ENCODE measurements at places on chromosomes 6 and 20.

DNA sequence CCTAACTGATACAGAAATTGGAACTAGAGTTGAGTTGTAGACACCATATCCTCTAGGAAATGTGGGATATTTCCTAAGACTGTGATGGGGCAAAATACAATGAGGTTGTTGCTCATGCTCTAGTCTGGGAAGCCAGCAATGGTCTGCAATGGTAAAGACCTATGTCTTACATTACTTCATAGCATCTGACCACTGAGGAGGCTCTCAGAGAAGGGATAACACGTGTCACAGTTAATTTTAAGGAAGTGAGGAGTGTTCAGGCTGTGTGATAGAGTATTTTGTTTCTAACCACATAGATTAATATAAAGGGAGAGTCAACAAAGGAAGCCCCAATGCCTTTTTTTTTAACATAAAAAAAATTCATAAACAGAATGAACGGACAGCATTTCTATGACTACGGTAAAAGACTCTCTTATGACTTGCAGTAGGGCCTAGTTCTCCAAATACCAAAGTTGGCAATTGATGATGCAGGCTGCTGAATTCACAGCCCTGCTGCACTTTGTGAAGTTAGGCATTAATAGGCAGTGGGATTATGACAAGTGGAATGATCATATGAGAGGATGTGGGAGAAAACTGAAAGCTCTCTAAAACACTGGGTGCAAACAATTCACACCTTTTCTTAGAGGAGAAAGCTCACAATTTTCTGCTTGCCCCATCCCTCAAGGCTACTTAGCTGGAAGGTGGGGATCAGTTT, 13.7 kb downstream of the KCNS1 start:
- DNase-seq = no peak

- DNase-seq = no peak
Observed at GRCh38 chr6:12071064-12071615, 59.0 kb downstream of the HIVEP1 start.

DNA sequence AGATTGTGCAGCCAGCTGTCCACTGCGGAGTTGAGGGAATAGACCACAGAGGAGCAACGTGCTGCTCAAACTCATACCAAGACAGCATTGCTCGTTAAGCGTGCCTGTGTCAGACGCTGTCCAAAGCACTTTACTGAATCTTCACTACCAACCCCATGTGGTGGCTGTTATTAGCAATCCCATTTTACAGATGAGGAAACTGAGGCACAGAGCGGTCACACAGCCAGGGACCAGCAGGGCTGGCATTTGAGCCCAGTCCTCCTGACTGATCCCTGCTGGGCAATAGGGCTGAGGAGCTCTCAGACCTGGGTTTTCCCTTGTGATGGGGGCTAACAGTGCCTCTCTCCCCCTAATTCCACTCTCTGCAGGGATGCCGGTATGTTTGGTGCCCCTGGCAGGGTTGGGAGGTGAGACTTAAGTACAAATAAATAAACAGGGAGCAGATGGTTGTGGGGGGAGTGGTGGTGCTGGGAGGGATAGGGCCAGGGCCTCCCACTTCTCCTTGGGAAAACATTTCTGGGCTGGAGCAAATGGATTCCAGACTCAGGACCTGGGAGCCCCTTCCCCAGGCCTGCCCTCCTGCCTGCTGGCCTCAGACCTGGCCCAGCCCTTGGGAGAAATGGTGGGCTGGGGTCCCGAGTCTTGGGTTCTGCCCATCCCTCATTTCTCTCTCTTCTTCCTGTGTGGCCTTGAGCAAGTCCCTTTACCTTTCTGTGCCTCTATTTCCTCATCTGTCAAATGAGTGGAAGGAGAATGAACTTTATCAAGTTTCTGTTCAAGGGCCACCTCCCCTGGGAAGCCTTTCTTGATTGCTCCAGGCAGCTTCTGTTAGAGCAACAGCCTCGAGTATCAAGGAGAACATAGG, 17.7 kb downstream of the SRXN1 start:
- no peak for DNase-seq

DNA sequence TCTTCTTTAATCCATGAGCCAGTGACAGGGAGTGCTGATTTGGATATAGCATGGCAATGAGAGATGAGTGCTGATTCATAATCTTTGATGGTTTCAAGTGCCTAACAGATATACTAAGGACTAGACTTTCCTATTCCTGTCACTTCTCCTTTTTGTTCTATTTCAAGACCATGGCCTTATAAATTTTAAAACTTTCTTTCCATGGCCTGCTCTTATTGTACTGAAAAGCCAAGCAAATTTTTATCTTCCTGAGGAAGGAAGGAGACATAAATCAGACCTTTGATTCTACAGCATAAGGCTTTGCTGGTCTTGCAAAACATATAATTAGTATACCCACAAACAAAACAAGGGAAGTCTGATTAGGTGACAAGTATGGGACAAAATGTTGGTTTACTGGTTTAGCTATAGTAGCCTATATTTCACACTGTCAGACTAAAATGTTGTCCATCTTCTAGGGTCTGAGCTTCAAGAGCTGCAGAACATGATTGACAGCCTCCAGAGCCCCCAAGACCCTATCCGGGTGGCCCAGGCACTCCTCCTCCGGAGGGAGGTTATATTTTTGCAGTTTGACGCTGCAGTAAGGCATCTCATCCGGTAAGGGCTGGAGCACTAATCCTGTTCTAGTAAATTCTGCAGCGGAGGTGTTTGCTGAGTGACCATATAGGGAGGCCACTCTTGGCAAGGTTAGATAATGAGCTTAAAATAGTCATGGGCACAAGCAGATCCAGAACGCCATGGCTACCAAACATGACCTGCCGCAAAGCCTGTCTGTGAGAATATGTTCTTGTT, 82.3 kb downstream of the CD164 start:
- no peak for DNase-seq

GRCh38 chr6:159125014-159125609, 44.1 kb upstream of the FNDC1 start:
- no peak for DNase-seq

DNA sequence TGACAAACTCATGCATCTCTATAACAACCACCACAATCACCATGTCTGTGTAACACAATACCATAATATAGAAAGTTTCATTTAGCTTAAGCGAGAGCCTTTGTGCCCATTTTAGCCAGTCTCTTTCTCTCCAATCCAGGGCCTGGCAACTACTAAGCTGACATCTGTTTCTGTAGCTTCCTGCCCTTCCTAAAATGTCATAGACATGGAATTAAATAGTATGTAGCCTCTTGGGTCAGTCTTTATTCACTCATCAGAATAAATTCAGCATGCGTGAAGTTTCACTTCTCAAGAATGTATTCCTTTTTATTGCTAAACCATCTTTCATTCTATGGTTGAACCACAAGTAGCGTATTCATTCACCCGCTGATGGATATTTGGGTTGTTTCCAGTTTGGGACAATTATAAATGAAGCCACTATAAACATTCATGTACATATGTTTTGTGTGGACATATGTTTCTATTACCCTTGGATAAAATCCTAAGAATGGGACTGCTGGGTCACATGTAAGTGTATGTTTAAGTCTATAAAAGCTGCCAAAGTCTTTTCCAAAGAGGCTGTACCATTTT, 1.7 kb upstream of the TREM2 start:
- no peak for DNase-seq

DNA sequence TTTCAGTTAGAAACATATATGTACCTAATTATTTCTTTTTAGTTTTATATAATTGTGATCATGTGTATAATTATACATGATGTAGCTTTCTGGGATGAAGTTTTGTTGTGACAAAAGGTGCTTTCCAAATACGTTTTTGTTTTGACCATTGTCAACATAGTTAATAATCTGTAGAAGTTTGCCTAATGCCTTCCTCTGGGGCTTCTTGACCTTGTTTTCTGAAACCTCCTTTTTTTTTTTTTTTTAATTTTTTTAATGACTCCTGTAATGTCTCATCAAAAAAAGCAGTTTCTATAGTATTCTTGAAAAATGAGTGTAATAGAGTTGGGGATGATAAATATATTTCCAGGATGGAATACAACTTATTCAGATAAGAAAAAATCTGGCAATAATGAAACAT, 434.7 kb upstream of the SOX4 start:
- DNase-seq = no peak

DNA sequence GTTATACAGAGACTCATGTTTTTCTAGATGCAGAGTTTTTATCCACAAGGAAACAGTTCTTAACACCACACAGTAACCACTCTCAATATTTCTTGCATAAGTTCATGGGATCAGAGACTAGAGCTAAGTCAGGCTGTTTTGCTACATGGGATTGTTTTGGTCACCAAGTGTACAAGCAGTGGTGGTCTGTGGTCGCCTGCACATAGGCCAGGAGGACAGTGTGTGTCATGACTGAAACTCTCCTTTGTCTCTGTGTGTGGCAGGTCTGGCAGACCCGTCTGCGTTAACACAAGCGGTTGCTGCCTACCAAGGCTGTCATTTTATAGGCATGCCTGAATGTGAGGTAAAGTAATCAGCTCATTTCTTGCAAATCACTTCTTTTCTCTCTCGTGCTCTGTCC, 18.9 kb downstream of the WRNIP1 start:
- no peak for DNase-seq

- no peak for DNase-seq
Observed at GRCh38 chr6:53411451-53411850, 62.7 kb upstream of the ELOVL5 start.

GRCh38 chr20:2817891-2818595, 1.9 kb downstream of the TMEM239 start:
- DNase-seq = no peak

- no peak for DNase-seq
Observed at GRCh38 chr20:35651958-35652357, 12.7 kb downstream of the CPNE1 start.

- DNase-seq = no peak
Observed at GRCh38 chr20:32479012-32479411, 106.1 kb downstream of the NOL4L start.

GRCh38 chr6:46867411-46867810, 54.3 kb downstream of the ADGRF5 start:
- DNase-seq = no peak

- DNase-seq = no peak
Observed at GRCh38 chr6:4021854-4022695, 56.9 kb downstream of the FAM217A start.

- no peak for DNase-seq
Observed at GRCh38 chr6:14423955-14424354, 306.4 kb downstream of the CD83 start.

- no peak for DNase-seq
Observed at GRCh38 chr6:53834132-53834531, 39.3 kb downstream of the LRRC1 start.

- no peak for DNase-seq
Observed at GRCh38 chr6:21984561-21984960, 312.3 kb downstream of the PRL start.

- DNase-seq = peak; percentile 34
Observed at GRCh38 chr6:157272866-157273755, 50.2 kb downstream of the TMEM242 start.

DNA sequence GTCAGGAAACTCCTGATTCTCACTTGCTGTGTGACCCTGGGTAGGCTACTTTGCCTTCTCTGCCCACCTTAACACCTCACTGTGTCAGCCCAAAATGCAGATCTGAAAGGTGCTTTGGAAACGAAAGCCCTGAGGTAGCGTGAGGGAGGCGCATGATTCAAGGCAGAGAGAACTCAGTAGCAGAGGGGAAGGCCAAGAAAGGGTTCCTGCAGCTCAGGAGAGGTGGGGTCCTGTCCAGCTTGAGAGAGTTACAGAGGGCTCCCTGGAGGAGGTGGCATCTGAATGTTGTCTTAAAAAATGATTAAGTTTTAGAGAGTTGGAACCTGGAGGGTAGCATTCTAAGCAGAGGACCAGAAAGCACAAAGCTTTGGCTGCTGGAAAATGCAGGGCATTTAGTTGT, 13.6 kb downstream of the TGM2 start:
- no peak for DNase-seq

DNA sequence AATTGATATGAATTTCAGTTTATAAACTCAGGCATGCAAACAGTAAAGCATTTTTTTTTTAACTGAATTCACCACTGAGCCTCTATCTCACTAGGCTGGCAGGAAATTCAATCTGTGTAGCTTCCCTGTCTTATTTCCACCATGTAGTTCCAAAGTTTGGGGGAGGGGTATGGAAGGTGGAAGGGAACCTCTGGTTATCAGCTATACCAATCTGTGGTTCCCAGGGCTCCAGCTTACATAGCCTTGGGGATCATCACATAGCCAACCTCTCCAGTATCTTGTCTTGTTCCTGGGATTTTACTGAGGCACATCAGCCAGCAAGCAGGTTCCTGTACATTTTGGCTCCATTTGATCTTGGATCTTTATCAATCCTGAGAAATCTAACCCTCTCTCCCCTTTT, 15.6 kb downstream of the RAD21L1 start:
- no peak for DNase-seq

DNA sequence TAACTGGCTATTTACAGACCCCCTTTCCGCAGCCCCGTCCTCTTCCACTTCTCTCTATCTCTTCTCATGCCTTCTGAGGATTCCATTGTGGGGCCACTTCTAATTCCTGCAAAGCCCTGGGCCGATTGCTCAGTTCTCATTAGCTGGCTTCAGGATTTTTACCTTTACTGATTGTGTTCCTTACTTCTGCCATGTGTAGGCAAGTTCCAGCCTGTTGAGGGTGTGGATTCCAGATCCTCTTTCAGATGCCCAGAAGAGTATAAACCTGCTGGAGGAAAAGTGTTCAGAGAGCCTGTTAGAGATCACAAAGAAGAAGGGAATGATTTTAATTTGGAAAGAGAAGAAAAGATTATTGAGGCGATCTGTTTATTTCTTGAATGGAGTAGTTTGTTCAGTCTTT, 5.4 kb downstream of the DSE start:
- no peak for DNase-seq

DNA sequence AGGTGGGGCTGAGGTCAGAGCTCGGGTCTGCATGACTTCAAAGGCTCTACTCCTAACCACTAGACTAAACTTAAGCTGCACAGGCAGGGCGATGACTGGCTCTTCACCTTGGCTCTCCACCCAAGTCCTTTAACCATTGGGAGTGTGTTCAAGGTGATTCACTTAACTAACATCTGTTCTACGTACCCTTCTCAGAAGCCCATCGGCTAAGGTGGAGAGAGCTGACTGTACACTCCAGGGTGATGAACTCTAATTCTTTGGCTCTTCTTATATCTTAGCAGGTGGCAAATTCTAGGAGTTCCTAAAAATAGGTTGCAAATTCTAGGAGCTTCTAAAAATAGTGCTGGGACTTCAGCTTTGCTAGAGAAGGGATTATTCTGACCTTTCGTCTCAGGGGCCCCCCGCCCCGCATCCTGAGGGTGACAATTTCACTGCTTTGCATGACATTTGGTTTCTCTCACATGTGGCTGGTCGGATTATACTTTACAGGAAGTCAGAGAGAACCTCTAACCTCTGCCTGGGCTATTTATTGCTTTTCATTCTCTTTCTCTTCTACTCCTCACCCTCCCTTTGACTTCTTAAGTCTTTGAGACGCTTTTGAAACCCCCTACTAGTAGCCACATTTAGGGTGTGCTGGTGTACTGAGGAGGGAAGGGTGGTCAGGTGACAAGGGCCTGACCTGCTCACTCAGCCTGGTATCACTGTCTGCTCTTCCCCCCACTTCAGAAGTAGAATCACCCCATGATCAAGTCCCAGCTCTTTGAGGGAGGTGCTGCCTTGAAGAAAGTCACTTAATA, 55.5 kb downstream of the PRDM1 start:
- peak; percentile 21 for DNase-seq
